GM18507 (cell line): ENCODE measurements at places on chromosomes 1 and 21.

GRCh38 chr21:42580076-42580792, 66.6 kb downstream of the SLC37A1 start:
- DNase-seq, result no peak

- no peak for DNase-seq
These were observed 656.4 kb upstream of the ADGRL2 start for GRCh38 chr1:81144240-81144825.

- no peak for DNase-seq
These were observed 113.7 kb upstream of the WARS2 start for GRCh38 chr1:119254067-119254720.

DNA sequence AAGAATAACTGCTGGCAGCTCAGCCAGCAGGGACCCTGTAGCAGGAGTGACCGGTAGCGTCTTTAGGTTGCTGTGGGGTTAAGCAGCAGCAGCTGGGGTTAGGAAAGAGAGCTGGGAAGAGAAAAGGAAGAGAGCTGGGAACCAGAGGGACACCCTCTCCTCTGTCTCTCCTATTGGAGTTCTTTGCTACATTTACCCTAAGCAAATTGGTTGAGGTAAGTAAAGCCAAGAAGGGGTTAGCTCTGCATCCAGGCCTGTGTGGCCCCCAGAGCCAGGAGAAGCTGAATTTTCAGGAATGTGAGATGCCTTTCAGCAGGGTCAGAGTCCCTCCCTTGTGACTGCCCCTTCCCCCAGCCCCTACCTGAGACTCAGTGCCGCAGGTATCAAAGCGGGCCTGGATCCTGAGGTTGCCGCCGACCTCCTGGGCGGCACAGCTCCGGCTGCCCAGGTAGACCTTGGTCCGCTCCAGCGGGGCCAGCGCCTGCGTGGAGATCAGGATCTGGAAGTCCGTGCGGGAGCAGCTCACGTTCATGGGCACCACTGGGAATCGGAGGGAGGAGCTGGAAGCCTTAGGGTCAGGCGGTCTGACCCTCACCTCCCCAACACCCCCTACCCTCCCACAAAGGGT, 16.4 kb downstream of the CDCP2 start:
- no peak for DNase-seq

- no peak for DNase-seq
These were observed 139.2 kb downstream of the NEK7 start for GRCh38 chr1:198295971-198296370.

DNA sequence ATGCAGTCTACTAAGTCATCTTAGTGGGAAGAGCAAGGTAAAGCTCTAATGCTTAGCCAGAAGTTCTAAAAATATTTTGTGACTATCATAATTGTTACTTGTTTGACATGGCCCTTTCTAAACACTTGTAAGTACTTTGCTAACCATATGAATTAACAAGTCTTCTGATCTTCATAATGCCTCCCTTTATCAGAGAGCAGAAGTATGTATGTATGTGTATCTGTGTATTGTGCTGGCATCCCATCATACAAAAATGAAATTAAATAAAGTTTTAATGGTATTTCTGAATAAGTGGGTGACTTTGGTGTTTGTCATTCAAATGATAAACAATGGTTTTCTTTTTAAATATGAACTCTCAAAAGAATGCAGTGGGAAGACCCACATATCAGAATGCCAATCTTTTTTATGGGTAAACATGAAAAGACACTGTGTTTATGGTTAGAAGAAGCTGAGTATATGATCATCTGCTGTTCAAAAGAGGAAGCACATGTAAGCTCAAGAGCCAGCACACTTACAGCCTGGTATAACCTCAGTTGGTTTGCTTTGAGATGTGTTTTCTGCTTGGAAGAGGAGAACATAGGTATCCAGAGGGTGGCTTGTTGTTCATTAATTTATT, 159.6 kb downstream of the CLEC20A start:
- DNase-seq, result no peak

- no peak for DNase-seq
These were observed 2.2 kb downstream of the LAD1 start for GRCh38 chr1:201396861-201397464.

GRCh38 chr1:205438213-205439158, 16.6 kb upstream of the LEMD1 start:
- DNase-seq, result no peak

DNA sequence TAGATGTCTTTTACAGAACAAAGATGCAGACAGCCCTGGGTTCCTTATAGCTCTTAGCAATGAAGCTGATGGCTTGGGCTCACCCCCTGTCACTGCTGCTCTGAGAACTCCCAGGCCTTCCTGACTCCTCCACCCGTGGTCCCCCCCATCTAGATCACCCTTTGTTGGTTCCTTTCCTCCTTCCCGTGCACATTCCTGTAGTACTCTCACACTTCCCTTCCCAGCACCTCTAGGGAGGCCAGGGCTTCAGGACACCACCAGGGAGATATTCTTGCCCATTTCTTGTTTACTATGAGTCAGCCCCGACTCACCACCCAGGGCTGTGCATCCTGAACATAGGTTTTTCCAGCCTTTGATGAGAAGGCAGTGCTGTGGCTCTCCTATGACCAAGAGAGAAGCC, 14.4 kb upstream of the NOS1AP start:
- no peak for DNase-seq

GRCh38 chr1:223248770-223249140, 105.7 kb upstream of the TLR5 start:
- no peak for DNase-seq

GRCh38 chr1:100580446-100580845, 42.5 kb downstream of the GPR88 start:
- DNase-seq, result no peak

DNA sequence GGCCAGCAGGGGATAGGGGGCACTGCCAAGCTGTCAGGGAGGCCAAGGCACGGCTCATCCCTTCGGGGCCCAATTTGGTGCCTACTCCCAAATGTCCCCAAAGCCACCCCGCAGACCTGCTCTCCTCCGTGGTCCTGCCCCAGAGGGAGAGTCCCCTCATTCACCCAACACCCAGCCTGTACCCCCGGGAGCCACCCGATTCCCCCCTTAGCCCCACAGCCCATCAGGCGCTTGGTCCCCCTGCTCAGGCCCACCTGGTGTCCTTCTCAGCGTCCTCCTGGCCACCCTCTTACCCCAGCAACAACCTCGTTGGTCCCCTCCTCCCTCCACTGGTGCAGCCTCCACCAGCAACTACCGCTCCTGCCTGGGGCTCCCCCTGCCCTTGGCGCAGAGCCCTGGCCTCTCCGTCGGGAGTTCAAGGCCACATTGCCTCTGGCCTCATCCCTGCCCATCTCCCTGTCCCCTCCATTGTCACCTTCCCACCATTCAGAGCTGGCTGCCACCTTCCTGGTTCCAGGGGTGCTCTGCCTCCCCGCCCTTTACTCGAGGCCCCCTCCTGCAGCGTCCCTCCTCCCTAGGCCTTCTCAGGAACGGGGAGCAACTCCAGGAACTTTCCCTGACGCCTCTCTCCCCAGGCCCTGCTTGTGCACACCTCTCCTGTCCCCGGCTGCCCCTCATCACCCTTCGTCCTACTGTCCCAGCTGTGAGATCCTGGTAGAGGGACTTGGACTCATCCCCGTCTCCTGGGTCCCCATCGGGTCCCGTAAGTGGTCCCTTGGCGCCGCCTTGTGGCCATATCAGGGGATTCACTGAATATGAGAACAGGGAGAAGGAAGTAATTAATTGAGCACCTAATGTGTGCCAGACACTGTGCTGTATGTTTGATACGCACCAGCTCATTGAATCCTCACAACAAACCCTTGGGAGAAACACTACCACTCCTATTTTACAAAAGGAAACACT, 73.9 kb downstream of the RAP1GAP start:
- peak; percentile 33 for DNase-seq

DNA sequence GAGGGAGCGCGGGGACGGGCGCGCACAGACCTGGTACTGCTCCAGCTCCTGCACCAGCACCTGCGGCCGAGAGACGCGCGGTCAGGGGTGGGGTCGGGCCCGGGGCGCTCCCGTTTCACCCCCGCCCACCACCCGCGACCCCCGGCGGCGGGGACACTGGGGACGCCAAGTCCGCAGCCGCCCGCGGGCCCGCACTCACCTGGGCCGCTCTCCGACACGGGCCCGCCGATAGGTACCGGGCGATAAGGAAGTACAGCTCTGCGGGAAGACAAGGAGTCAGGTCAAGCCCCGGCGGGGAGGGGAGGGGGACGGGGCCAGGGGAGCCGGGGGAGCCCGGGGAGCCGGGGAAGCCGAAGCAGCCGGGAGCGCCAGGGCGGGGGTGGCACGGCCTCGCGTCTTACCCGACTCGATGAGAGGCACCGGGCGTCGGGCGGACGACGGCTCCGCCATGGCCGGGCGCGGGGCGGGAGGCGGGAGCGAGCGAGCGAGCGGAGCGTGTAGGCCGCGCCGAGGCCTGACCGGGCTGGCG, 326 bp downstream of the BRWD1 start:
- DNase-seq, result no peak

- DNase-seq, result peak; percentile 51
These were observed 2.5 kb upstream of the METTL25B start for GRCh38 chr1:156725683-156726280.
